ENCODE measurements at places on chromosomes 5 and 9.

DNA sequence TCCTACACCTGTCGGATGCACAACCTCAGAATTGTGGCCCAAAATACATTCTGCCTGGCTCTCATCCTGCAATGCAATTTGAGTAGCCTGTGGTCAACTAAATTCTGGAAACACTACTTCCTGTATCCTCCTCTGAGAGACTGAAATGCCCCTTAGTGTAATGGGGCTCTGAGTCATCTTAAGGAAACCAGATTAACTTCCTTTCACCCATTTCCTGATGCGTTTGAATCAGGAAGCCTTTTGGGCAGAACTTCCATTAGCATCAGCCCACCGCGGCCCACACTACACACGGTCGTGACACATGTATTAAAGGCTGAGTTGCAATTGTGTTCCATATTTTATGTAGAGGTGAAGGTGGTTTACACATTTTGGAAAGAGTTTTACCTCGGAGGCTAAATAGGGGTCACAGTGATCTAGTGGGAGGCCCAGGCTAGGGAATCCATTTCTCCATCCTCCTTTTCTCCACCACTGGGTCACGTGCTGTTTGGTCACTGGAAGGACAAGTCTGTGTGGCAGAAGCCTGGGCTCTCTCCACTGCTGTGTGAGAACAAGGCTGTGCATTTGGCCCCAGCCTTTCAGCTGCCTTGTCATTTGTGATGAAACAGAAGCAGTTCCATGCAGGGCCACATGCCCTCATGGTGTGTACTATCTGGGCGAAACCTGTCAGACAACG is 55.9 kb downstream of the DAP start:
- DNase-seq: no peak

DNA sequence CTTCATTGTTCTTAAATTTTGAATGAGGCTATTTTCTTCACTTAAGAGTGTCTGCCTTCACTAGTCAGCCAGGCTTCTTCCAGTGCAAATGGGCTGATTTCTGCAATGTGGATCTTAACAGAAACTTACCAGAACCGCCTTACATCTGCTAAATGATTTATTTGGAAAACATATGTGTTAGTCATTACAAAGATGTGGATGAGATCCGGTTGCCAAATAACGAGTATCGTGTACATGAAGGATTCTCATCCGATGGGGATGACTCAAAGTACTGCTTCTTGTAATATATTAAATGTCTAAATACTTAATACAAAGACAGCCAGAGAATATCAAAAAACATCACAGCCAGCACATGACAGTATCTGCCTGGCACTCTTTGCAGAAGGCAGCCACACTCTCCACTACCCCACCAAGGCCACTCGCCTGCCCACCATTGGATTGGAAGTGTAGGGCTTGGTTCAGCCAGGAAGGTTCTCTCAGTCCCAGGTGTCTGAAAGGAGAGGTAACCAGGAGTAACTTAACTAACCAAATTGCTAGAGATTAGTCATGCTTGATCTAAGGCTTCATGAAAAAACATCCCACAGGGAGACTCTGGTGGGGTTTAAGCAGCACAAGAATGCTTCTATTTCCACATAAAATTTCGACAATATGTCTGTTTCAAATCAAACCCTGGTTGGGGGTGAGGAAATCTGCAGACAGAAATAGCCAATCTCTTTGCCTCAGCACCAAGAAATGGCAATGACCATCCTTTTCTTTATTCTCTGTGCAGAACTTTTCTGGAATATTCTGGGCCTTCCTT is 174.8 kb downstream of the GADD45G start:
- no peak for DNase-seq

DNA sequence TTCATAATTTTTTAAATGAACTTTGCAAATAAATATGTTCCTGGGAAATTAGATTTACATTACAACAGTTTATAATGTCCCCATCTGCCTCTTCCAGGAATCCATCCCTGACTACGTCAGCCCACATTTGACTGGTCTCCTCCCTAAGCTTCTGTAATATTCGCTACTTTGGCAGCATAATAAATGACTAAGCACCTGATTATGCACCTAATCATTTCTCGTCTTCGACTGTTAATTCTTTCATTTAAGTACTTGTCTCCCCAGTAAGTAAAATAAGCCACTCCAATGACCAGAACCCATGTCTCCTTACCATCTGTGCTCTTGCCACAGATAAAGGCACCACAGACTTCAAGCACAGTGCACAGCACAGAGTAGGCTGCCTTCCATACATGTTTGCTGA is 122.7 kb downstream of the DENND1A start:
- no peak for DNase-seq

DNA sequence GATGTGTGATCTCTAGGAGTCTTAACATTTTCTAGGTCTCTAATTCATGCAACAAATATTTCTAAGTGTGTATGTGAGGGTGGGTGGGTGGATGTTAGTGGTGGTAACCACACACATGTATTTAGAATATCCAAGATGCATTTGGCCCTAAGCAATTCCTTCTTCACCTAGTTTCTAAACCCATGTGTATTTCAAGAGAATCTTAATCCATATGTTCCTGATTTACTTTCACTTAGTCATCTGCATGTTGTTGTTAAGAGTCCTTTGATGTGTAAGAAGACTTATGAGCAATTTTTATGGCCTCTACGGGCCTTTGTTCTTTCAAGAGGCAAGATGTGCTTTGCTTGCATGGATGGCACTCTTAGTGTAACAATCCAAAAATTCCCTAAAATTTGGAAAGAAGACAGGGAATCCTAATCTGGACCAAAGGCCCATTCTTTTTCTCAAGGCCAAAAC is 282.6 kb downstream of the SPATA31D1 start:
- no peak for DNase-seq

DNA sequence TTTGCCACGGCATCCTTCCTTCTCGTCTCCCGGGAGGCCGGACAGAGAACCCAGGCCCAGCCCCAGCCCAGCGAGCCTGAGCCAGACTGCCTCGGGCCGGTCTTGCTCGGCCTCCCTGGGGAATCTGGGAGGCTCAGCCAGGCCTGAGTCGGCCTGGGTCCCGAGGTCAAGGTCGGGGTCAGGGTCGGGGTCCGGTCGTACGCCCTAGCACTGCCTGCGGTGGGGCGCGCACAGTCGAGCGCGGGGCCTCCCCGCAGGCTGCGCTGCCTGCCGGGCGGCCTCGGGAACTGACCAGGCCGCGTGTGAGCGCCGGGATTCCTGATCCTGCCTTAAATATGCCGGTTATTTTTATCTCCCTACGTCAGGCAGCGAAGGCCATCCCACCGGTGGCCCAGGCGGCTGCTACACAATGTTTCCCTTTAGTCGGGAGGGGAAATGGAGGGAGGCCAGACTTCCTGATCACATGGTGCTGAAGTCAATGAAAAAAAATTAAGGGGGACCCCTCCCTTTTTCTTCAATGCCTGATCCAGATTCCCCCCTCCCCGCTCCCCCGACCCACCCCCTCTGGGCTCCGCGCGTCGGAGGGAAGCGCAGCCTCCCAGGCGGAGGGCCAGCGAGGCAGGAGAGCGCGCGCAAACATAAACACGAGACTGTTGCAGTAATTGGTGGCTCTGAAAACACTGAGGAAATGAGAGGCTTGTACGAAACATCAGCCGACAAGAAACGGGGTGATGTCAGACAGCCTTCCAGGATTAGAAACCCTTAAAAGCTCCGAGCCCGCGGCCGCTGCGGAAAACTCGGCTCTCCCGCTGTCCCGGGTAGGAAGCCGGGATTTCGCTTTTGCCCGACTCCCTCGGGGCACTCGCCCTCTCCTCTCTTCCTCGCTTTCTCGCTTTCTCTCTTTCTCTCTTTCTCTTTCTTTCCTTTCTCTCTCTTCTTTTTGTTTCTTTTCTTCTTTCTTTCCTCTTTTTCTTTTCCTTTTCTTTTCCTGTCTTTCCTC is 148.2 kb upstream of the KLF4 start:
- no peak for DNase-seq

DNA sequence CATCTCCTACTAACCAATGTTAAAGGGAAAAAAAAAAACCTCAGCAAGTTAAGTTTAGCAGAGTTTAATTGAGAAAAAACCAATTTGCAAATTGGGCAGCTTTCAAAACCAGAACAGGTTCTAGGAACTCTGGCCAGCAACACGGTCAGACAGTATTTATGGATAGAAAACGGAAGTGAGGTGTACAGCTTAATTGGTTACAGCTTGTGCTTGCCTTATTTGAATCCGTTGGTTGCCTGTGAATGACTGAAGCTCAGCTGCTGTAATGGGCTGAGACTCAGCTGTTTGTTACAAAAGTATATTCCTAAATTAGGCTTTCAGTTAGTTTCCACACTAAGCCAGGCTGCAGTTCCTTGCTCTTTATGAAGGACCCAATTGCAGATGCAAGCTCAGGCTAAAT is 217.0 kb downstream of the SREK1 start:
- DNase-seq: no peak

DNA sequence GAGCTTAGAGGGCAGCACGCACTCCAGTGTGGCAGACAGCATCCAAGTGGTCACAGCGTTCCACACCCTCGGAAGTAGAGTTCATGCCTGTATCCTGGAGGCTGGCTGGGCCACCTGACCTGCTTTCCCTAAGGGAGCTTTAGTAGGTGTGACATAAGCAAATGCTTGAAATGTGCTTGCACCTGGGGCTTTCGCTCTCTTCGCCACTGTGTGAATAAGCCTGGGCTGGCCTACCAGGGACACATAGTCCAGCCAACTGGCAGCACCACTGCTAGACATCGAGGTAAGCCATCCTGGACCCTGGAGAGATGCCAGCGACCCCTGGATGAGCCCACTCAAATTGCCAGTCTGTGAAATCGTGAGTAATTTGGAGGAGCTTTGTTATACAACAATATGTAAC is 24.9 kb upstream of the IRX4 start:
- no peak for DNase-seq

- no peak for DNase-seq
Measured at GRCh38 chr5:93399675-93400074, 181.3 kb downstream of the NR2F1-AS1 start.

DNA sequence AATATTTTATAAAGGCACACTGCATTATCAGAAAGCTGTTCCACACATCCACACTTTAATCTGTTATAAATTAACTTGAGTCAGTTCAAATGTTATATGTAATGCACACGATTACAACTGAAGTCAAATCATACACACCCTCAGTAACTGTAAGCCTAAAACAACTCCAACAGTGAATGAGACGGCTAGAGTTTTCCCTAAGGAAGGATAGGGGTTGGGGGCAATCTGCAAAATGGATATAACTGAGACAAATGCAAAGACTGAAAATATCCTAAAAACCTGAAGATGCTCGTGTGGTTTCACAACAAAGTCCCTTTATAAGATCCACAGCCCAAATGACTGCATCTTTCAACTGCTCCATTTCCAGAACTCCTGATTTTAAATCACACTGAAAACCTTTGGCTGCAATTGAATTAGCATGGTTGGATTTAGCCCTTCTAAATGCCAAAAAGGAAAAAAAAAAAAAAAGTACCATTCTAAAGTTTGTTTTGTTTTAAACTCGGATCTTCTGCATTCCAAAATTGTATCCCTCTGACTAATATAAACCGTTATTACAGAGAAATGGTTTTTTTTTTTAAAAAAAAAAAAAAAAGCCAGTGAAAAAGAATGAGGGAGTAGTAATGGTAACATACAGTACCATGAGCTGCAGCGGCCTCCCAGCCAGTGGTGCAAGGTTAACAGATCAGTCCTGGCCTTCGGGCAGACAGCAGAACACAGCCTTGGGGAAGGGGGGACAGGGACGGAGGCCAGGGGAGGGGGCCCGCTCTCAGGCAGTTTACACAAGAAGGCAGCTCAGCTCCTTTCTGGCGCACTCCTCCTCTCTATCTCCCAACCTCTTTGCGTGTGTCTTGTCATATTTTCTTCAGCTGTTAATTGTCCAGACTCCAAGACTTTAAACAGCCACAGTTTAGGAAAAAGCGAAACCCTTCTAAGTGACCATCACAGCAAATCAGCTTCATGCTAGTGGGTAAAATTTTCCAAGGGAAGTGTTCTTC is 166.1 kb downstream of the BNC2 start:
- no peak for DNase-seq

GRCh38 chr5:53386341-53386740 is 94.1 kb upstream of the FST start:
- DNase-seq: no peak

DNA sequence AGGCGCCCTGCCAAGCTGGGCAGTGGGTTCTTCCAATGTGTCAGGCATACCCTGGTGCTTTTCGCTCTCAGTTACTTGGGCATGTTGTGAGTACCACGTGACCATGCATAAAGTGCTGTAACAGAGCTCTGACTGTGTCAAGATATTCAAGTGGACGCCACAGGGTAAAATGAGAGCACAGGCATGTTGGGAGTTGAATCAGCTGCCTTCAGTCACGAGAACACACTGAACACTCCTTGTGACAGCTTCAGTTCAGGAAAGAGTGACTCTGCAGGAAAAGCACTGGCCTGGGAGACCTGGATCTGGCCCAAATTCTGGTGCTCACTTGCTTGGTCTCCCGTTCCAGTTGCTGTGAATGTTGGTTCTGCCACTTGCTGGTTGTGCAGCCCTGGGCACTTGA is 5.1 kb downstream of the MLANA start:
- no peak for DNase-seq

- no peak for DNase-seq
Measured at GRCh38 chr5:170499621-170500020, 4.2 kb upstream of the KCNIP1 start.

DNA sequence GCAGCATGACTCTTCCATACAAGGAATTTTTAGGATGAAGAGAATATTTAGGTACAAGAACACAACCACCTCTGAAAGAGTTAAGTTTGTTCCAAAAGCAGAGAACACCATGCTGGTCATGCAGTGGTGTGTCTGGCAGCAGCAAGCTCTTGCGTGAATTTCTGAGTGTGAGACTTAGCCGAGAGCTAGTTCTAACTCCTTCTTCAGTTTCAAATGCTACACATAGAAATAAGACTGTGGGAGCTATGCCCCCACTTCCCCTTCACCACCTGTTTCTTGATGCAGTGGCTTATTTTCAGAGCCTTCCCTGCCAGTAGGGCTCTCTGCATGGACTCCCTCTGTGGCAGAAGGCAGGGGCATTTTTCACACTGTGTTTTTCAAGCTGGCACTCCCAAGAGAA is 122.9 kb upstream of the ZNF366 start:
- no peak for DNase-seq

GRCh38 chr5:22649074-22649473 is 204.1 kb downstream of the CDH12 start:
- DNase-seq: no peak

- no peak for DNase-seq
Measured at GRCh38 chr5:128384068-128384467, 154.0 kb downstream of the FBN2 start.

- DNase-seq: no peak
Measured at GRCh38 chr9:35728041-35728971, 3.7 kb downstream of the TLN1 start.

- no peak for DNase-seq
Measured at GRCh38 chr5:88929385-88929784, 46.4 kb upstream of the MEF2C start.

- DNase-seq: no peak
Measured at GRCh38 chr5:77972469-77973252, 196.5 kb upstream of the TBCA start.

DNA sequence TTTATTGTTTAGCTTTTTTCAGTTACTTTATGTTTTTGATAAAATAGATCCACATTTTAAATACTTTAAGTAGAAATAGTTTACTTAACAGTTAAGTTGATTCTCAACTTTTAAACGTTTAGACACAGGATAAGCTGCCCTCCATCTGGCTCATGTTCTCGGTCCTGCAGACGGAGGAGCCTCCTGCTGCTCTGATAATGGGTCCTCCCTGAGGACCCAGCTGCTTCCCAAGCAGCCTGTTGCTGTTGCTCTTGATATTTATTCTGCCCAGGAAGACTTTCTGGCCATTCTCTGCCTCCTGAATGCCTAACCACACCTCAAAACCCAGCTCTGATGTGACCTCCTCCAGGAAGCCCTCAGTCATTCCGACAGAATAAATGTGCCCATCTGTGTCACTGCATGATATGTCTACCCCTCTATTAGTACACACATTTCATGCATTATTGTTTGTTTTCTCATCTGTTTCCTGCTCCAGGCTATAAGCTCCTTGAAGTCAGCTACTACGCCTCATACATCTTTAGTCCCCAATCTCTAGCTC is 267.2 kb upstream of the MSX2 start:
- no peak for DNase-seq

Data from stimulated activated CD4-positive, alpha-beta T cell treated with anti-CD3 and anti-CD28 coated beads, TNF-alpha, amount 100 ng/mL, for 24 hours (primary cell).